NCI-H748 treated with DMSO at 0.1 percent for 48 hours (cell line): ENCODE measurements at places on chromosomes 7 and 10.

GRCh38 chr7:129122751-129123509 lies 21.6 kb upstream of the TSPAN33 start:
- no peak for DNase-seq

DNA sequence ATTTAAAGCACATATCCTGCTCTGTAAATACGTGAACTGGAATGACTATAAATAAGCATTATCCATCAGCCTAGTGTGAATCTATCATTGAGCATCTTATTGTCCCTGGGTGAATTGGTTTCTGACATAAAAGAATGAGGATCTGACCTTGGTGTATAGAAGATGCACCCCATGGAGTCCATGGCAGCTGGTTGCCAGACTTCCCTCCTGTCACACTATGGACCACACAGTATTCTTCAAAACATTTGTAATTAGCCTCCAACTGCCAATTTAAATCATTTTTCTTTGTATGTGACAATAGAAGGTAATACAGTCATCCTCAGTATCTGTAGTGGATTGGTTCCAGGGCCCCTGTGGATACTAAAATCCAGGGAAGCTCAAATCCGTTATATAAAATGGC lies 238.1 kb upstream of the ZWINT start:
- peak; percentile 32 for DNase-seq

GRCh38 chr7:131010029-131010716 lies 276.2 kb upstream of the KLF14 start:
- DNase-seq = no peak

- DNase-seq = no peak
These were observed 664.0 kb downstream of the XPNPEP1 start for GRCh38 chr10:109259293-109259692.

GRCh38 chr7:77674878-77675277 lies 21.4 kb upstream of the RSBN1L start:
- no peak for DNase-seq

DNA sequence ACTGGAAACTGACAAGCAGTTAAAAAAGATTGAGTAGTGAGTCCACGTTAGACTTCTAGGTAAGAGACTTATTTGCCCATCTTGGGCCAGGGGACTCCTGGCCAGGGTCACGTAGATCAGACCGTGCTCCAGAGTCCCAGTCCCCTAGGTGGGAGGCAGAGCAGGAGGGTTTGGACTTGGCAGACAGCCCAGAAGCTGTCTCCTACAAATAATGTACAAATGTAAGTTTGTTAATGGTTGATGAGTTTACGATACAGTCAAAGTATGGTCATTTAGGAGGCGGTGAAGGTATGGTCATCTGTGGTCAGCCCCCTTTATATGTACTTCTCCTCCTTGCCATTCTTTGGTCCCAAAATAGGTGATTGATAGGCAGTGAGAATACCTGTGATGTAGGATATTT lies 28.2 kb downstream of the INPP5F start:
- no peak for DNase-seq

GRCh38 chr10:47409866-47410256 lies 25.8 kb upstream of the ZNF488 start:
- no peak for DNase-seq

- DNase-seq = no peak
These were observed 23.3 kb upstream of the CSGALNACT2 start for GRCh38 chr10:43114743-43115611.

GRCh38 chr10:71849461-71849908 lies 1.6 kb downstream of the PSAP start:
- no peak for DNase-seq

- DNase-seq = no peak
These were observed 24.6 kb downstream of the VSIR start for GRCh38 chr10:71748671-71749191.

GRCh38 chr10:34606890-34607289 lies 208.2 kb downstream of the PARD3 start:
- DNase-seq = no peak

DNA sequence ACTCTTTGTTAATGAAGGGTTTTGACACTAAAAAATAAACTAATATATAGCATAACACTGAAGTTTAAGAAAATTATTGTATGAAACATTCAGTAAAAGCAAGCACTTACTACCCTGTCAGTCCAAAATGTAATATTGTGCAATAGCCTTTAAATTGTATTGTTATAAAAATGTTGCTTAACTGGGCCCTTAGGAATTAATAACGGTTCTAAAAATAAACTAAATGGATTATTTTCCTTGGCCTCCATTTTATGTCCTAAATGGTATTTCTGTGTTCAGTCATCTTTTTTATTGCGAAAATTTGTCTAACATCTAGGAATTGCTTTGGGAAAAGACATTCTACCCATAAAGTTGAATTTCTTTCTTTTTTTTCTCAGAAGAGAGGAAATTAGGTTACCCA lies 49.0 kb upstream of the ABI1 start:
- no peak for DNase-seq

DNA sequence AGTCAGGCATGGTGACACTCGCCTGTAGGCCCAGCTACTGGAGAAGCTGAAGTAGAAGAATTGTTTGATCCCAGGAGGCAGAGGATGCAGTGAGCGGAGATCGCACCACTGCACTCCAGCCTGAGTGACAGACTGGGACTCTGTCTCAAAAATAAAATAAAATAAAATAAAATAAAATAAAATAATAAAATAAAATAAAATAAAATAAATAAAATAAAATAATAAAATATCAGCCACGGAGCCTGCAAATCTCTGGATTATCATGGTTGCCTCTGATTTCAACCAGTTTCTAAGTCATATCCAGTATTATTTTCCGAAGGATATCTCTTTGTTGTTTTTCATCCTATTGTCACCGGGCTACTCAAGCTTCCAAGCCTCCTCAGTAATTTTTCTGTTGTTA lies 51.7 kb upstream of the FZD8 start:
- no peak for DNase-seq

DNA sequence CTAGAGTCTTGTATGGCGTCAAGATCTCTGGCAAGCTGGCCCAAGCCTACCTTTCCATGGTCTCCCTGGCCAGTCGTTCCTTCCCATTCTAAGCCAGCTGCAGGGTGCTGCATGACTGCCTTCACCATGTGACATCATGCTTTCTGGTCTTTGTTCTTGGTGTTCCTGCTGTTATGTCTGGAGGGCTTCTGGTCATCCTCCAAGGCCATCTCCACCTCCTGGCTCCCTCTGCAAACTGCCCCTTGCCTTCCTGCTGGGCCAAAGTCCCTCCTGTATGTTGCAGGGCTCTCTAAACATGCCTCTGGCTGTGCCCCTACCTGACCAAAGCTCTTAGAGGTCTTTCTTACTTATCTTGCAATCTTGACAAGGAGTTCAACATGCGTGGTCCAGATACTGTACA lies 44.4 kb upstream of the SHH start:
- DNase-seq = no peak

- no peak for DNase-seq
These were observed 97.8 kb downstream of the SLC37A3 start for GRCh38 chr7:140300243-140301136.

DNA sequence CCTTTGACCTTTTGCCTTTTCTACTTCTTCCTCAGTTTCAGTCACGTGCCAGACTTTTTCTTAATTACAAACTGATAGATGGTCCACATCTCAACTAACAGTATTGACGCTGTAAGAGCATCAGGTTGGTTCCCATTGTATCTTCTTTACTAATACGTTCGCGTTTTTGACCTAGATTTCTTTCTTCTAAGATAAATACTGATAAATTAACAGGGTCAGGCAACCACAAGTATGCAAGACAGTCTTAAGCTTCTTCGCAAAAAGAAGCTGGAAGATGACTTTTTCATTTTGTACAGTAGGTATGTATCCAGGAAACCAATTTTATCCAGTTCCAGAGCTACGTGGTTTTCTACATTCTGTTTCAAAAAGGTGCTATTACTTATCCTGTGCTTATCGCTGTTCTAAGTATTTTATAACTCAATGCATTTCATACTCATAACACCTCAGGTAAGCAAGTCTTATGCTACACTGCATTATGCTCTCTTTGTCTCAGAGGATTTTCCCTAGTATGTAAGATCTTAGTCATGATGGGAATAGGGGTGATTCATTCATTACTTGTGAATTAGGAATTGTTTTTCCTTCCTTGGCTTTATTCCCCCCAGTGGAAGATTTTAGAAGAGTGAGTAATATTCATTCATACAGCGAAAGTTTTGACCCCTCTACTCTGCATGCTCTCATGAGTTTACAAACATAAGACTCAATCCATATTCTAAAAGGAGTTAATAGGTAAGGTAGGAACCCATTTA lies 955 bp downstream of the DUS4L start:
- DNase-seq = no peak

DNA sequence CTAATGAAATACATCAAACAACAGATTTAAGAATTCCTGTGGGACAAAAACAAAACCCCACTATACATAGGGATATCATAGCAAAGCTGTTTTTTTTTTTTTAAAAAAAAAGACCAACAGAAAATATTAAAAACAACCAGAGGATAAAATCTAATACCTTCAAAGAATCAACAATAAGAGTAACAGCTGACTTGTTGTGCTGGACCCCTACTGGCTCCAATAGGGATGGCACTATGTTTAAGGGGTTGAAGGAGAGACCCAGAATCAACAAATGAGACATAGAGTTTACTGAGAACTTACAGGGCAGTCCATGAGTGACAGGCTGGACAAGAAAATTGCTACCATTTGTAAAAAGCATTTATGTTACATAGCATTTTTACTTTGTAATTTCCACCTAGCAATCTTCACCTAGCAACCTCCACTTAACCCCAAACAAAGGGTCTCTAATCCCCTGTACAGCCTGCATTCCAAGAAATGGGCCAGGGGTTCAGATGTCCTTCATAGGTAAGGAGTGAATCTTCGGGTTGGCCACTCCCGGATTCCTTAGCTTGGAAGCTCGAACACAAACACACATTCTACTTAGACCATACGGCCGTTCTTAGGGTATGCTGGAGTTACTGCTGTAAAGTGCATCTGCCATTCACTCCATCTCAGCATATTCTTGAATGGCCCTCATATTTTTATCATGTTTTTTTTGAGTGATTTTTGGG lies 25.8 kb downstream of the ASZ1 start:
- no peak for DNase-seq

DNA sequence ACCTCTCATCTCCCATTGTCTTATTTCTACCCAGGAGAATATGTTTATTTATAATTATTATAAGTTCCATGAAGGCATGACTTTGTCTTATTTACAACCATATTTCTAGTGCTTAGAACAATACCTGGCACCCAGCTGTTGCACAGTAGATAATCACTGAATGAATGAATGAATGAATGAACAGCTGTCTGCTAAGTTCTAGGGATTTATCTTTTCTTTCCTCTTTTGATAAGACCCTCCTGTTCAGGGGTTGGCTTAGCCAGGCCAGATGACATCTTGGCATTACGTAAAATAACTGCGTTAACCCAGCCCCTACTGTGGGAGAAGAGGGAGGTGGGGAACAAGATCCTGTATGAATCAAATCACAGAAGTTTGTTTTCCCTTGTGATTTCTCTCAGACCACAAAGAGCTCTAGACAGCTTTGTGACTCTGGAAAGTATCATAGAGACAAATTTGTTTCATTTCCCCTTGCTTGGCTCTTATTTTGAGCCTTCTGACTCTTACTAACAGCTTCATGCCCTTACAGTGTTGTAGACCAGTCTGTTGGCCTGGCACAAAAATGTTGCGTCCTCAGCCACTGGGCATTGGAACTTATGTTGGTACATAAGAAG lies 8.4 kb downstream of the ZNF862 start:
- DNase-seq = no peak

- DNase-seq = peak; percentile 16
These were observed 114.9 kb downstream of the IPMK start for GRCh38 chr10:58152673-58153263.
